ENCODE measurements at places on chromosomes 2 and 18.
A peak's percentile ranks its signal among the peaks of the same experiment; 100 is the strongest.

DNA sequence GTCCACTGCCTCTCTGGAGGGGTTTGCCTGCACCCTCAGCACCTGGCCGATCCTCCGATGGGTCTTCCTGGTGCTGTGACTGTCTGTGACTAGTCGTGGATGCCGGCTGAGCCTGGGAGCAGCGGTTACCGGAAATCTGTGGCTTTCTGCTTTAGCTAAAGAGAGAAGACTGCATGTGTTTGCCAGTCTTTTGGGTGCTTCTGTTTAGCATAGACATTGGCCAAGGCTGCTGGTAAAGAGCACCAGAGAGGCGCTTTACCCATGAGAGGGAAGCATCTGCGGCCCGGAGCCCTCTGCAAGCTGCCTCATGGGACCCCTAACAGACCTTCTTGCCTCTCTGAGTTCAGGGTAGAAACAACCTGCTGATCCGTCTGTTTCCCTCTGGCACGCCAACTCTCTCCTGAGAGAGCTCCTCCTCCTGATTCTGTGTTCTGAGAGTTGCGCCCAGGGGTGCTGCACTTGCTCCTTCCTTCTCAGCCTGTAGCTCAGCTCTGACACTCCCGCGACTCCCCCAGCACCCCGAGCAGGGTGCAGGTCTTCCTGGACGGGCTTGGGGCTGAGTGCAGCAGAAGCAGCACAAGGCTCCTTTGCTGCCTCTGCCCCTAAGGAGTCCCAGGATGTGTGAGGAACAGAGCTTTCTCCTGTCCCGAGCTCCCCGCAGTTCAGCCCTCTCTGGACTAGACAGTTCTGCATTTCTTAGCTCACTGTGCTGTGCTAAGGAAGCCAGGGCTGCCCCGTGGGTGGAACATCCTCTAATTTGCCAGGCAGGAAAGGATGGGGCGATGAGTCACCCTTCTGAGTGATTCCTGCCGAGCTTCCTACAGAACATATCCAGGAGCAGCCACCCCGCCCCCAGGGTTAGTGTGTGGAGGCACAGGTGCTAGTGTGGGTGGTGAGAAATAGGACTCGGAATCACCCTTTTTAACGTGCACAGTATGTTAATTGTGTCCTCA is 203.2 kb downstream of the SH3RF3 start:
- no peak for DNase-seq

DNA sequence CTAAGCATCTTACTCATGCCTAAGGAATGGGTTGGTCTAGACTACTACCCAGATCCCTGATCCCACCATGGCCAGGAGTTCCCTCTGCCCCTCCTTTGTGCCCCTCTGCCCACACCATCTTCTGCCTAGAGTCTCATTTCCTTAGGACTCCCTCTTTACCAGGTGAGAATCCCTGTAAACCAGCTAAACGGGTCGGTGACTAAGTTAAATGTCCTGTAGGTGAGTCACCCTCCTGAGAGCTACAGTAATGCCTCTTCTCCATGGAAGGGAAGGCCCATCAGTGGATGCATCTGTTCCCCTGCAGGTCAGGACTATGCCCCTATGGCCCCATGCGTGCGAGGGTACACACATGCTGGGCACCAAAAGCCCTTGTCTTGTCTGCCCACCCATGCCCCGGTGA is 25.4 kb downstream of the PTGR3 start:
- no peak for DNase-seq

- no peak for DNase-seq
Observed at GRCh38 chr2:52475590-52475989, 1292.0 kb upstream of the CHAC2 start.

DNA sequence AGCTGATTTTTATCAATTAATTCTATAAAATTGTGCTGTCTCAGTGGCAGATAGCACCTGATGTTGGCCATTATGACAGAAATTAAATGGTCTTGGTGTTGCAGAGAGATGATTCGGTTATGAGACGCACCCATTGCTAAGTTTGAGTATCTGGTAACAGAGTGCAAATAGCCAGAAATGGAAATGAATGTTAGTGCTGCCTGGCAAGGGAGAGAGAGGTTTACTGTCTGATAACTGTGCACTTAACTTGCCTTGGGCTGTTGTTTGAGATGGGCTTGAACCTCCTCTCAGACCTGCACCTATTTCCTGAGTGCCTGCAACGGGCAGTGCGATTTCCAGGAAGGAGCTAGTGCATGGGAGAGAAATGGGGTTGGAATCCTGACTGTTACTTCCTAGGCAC is 11.7 kb downstream of the DPYSL5 start:
- DNase-seq = no peak

- DNase-seq = no peak
Observed at GRCh38 chr2:119694845-119695521, 16.0 kb downstream of the TMEM177 start.

DNA sequence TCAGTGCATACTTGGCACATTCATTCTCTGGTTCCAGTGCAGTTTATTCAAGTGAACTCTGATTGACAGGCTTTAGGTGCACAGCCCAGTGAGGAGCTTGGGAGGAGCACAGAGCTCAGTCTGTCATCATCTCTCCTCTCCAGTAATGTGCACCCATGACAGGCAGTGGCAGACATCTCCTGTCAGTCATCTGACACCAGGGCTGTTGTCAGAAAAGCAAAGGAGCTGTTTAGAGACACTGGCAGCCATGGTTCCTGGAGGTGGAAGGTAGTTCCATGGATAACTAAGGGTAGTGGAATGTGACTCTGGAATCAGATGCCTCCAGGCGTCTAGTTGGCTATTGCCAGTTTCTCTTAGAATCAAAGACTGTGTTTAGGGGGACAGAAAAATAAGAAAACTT is 308.8 kb downstream of the DCDC2C start:
- no peak for DNase-seq

GRCh38 chr2:118903551-118904479 is 38.2 kb upstream of the MARCO start:
- no peak for DNase-seq

GRCh38 chr2:47599171-47599570 is 183.8 kb upstream of the MSH6 start:
- DNase-seq = no peak

DNA sequence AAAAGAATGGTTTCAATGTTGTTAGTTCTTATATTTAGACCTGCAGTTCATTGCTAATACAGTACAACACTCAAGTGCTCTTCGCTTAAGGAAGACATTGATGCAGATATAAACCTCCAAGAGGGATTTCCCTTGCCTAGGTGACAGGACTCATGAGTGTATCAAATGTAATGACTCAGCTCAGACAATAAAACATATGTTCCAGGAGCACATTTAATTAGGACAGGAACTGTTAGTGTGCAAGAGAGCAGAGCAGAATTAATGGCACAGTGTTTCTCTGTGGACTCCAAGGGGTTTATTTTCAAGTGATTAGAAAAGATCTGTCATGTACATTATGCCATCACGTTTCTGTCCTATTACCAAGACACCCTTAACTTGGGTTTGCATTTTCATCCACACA is 375.0 kb downstream of the LRRTM4 start:
- no peak for DNase-seq

DNA sequence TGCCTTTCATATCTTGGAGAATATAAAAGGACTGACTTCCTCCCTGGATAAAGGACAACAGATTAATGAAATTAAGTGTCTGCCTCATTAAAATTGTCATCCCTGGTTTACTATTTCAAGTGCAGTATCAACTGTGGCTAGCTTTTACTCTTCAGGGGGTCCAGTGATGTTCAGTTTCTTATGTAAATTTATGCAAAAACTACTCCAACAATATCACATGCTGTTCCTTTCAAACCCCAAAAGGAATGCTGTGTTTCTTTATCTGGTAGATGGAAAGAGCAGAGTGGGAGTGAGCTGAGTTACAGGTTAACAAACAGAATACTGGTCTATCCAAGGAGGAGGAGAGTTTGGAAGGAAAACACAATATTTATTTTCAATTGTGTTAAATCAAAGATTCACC is 283.7 kb upstream of the VWC2L start:
- DNase-seq = no peak

DNA sequence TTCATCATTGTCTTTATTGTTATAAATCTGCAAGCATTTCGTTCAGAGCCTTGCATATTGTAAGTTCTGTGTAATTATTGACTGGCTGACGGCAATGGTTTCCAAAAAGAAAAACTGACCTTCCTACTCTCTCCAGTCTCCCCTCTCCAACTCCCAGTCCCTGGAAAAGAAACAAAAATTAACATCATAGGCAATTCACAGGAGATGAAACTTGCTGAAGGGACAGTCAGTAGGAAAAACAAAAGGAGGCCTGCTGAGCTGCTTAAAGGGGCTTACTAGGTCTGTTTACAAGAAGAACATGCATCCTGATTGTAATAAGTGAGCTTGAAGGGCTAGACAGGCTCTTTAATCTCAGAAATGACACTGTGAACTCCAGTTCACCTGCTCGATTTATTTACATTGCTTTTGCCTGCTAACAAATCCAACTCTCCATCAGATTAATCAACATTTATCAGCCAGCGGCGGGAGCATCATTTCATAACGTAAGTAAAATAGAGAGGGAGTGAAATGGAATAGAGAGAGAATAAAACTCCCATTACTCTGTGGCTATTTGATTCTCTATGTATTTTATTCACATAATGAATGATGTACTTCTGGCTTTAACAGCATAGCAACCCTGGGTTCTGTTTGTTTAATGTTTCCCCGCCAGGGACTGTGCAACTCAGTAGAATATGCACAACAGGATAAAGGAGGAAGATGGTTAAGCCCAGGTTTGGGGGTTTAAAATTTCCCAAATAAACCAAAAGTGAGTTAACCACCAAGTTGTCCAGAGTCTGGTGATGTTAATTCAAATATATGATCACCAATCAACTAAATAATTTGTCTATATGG is 256.7 kb upstream of the SETBP1 start:
- DNase-seq = no peak

- no peak for DNase-seq
Observed at GRCh38 chr18:73980289-73980979, 167.2 kb downstream of the FBXO15 start.

GRCh38 chr2:201261471-201261870 is 1.1 kb downstream of the CASP8 start:
- no peak for DNase-seq

GRCh38 chr2:177169810-177170514 is 42.6 kb upstream of the HNRNPA3 start:
- DNase-seq = peak; percentile 20

GRCh38 chr18:48569915-48570264 is 31.1 kb downstream of the CTIF start:
- no peak for DNase-seq

- no peak for DNase-seq
Observed at GRCh38 chr2:187906021-187906420, 351.8 kb upstream of the TFPI start.

GRCh38 chr2:158478816-158479215 is 22.1 kb downstream of the PKP4 start:
- DNase-seq = no peak

DNA sequence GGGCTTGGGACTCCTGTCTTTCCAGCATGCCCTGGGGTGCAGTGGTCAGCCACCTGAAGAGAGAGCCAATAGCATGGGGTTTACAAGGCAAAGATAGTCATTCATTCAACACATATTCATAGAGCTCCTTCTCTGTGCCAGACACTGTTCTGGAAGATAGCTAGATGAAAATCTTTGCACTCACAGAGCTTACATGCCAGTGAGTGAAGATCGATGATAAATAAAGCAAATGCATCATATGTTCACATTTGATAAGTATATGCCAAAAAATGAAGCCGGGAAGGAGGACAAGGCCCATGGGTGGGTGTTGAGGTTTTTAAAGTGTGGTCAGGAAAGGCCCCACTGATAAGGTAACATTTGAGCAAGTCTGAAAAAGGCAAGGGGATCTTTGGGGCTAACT is 130.8 kb upstream of the CDCA7 start:
- no peak for DNase-seq

GRCh38 chr2:227891673-227892072 is 20.2 kb downstream of the DAW1 start:
- DNase-seq = no peak

- no peak for DNase-seq
Observed at GRCh38 chr18:5620289-5620688, 76.5 kb upstream of the EPB41L3 start.

DNA sequence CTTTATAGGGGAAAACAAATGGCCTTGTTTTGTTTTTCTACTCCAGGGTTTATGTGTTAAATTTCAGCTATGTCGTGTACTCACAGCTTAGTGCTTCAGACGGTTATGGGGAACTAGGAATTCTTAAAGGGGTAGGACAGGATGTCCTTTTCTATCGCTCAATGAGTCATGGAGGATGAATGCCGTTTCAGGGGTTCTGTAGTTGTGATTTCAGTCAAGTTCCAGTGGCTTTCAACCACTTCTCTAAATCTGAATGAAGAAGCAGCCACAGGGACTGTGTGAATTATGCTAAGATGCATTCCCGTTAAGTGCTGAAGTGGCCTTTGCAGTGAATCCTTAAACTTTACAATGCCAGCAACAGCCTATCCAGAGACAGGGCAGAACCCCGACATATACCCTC is 1231.7 kb upstream of the ZEB2 start:
- DNase-seq = no peak

DNA sequence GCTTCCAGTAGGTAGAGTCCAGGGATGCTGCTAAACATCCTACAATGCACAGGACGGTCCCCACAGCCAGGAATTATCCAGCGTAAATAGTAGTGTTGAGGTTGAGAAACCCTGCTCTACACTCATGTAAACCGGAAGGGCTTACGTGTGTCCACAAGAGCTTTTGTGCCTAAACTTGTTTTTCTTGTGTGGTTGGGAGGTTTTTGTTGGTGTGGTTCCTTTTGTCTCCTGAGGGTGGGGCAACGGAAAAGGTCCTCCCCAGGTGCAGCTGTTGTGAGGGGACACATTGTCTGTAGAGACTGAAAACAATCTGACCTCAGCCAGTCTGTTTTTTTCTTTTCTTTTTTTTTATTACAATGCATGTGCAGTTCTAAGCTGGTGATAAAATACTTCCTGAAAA is 72.7 kb upstream of the MGAT5 start:
- peak; percentile 25 for DNase-seq
